ENCODE measurements at places on chromosomes 12 and 14.

GRCh38 chr12:96658075-96658474, 168.7 kb downstream of the CFAP54 start:
- no peak for DNase-seq

- no peak for DNase-seq
Observed at GRCh38 chr14:103625356-103626095, 3.5 kb upstream of the KLC1 start.

DNA sequence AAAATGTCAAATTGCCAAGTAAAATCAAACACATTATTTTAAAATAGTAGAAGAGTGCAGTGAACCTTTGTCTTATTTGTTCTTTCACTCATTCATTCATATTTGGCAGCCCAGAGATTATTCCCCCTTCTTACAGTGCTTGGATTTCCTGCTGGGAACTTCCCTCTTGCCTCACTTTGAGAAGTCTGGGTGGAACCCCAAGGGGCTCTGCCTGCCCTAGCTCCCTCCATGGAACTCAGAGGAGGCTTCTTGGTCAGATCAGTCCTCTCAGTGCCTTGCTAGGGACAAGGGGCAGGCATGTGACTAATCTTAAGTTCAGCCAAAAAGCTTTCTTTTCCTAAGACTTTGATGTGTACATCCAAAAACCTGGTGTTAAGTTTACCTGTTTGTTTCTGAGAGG, 84.7 kb upstream of the OVCH1 start:
- no peak for DNase-seq

GRCh38 chr14:61564618-61565091, 130.7 kb upstream of the HIF1A start:
- DNase-seq: no peak

- no peak for DNase-seq
Observed at GRCh38 chr14:21037156-21037555, 2.5 kb upstream of the RNASE13 start.
